ENCODE measurements at places on chromosomes 11 and 22. TPM values are rescaled to one million over a fixed set of nuclear protein-coding genes. Genes with fewer than 3 reads are reported as not detected.
A peak's percentile ranks its signal among the peaks of the same experiment; 100 is the strongest.

GRCh38 chr11:134632347-134633119, 220.5 kb upstream of the B3GAT1 start:
- DNase-seq, result no peak
- H3K36me3 ChIP-seq, result no peaks in the 10 kb centered on the region
- no peak overlapping the region for H3K27ac ChIP-seq

GRCh38 chr22:22934543-22935055, 47.0 kb downstream of the IGLL5 start:
- DNase-seq, result no peak
- no peaks in the 10 kb centered on the region for H3K27me3 ChIP-seq
- H3K4me3 ChIP-seq, result no peak overlapping the region
- H3K4me1 ChIP-seq, result no peaks in the 10 kb centered on the region
- no peak overlapping the region for H3K27ac ChIP-seq

DNA sequence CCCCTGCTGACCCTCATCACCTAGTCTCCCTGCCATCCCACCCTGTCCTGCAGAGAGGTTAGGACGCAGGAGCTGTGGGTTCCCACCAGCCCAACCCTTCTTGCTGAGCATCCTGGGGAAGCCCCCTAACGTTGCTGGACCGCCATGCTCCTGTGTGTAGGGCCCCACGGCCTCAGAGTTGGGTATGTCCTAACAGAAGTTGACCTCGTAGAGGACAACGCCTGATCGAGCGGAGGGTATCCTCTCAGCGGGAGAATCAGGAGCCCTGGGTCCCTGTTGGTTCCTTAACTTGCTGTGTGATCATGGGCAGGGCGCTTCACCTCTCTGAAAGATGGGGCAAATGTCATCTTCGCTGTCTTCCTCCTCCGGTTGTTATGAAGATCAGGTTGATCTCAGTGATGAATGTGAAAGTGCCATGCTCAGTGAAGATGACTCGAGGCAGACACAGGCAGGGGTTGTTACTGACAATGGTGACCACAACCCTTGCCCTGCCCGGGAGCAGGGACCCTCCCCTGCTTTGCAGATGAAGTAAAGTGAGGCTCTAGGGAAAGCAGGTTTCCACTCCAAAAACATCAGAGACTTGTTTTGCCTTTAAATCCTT, 19.3 kb upstream of the CD5 start:
- peak; percentile 54 for DNase-seq
- H3K27me3 ChIP-seq, result no peaks in the 10 kb centered on the region
- H3K4me1 ChIP-seq, result peaks cover 62% of the 10 kb centered on the region
- peak overlapping the region; percentile 44 for H3K4me3 ChIP-seq
- peak overlapping the region; percentile 91 for H3K27ac ChIP-seq

- H3K27me3 ChIP-seq, result no peaks in the 10 kb centered on the region
- DNase-seq, result no peak
- H3K4me3 ChIP-seq, result no peak overlapping the region
- no peaks in the 10 kb centered on the region for H3K4me1 ChIP-seq
- no peak overlapping the region for H3K27ac ChIP-seq
These were observed 23.6 kb upstream of the RNASEH2C start for GRCh38 chr11:65744026-65744698.

GRCh38 chr11:115607621-115608221, 103.5 kb upstream of the CADM1 start:
- H3K4me1 ChIP-seq, result no peaks in the 10 kb centered on the region
- no peak overlapping the region for H3K27ac ChIP-seq
- DNase-seq, result no peak
- H3K27me3 ChIP-seq, result no peaks in the 10 kb centered on the region

DNA sequence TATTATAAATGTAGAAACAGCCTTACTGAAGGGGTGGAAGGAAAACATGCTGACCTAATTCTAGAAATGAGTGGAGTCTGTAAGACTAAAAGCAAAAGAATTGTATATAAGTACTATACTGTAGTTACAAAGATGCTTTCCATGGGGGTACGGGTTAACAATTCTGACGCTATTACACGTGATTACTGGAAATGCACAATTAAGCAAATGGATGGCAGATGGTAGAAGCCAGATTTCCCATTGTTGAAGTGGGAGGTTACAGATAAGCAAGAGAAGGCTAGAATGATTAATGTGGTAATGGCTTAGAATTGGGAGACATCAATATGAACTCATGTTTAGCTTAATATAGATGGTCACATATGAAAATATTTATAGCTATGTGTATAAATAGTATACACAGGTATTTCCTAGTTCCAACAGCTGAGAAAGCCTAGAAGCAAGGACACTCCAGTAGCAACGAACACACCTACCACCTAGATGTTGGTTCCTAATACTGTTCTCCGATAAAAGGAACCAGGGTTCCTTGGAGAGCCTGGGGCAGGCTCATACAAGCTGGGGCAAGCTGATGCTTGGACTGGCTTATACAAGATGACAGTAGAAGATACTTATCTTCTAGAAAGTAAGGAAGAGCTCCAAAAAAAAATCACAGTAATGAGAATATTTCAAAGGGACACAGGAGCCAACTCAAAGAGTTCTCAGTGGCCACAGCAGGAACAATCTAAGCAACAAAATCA, 13.5 kb downstream of the SMC1B start:
- H3K4me3 ChIP-seq, result no peak overlapping the region
- H3K27me3 ChIP-seq, result no peaks in the 10 kb centered on the region
- no peak for DNase-seq
- H3K27ac ChIP-seq, result no peak overlapping the region
- H3K36me3 ChIP-seq, result no peaks in the 10 kb centered on the region
- no peaks in the 10 kb centered on the region for H3K4me1 ChIP-seq

GRCh38 chr11:102453302-102453695, 734 bp upstream of the TMEM123 start:
- H3K27me3 ChIP-seq, result no peaks in the 10 kb centered on the region
- peaks cover 63% of the 10 kb centered on the region for H3K4me1 ChIP-seq
- no peaks in the 10 kb centered on the region for H3K36me3 ChIP-seq
- peak overlapping the region; percentile 86 for H3K27ac ChIP-seq
- no peak for DNase-seq

MYO18B gene
- total RNA-seq, result 0.19 TPM

KCNJ1 gene
- total RNA-seq, result 0.17 TPM

E2F8 gene
- total RNA-seq, result not detected

TRPM5 gene
- 0.19 TPM for total RNA-seq

MAJIN gene
- total RNA-seq, result 0.44 TPM

PNPLA5 gene
- not detected for total RNA-seq
